ENCODE measurements at places on chromosomes 2 and 18.

DNA sequence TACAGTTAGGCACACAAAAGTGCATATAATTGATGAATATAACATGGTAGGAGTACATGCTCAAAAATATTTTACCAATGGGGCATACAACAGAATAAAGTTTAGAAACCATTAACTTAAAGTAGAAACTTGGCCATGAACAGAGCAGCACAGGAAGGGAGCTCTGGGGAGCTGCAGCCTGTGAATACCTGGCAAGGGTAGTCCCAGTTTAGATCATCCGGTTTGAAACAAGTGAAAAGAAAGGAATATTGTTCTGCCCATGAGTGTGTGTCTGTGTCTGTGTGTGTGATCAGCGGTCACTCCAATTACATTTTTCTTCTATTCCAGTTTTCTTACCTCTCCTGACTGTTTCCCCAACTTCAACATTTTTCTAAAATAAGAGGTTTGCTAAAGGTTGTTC, 233.0 kb downstream of the ALK start:
- DNase-seq: no peak

DNA sequence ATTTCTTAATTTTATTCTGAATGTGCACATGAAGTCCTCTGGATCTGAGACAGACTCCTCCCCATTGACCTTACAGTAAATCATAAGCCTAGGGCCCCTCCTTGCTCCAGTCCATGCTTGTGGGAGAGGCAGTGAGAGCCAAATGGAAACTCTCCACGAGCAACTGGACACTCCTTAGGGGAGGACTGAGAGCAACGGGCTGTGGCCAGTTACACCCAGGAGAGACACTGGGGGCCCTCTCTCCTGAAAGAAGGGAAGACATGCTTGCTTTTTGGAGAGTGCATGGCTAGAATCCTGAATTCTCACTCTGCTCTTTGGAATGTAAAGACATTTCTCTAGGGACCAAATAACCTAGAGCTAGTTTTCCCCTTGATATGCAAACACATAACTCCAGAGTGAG, 49.0 kb upstream of the BIN1 start:
- no peak for DNase-seq

DNA sequence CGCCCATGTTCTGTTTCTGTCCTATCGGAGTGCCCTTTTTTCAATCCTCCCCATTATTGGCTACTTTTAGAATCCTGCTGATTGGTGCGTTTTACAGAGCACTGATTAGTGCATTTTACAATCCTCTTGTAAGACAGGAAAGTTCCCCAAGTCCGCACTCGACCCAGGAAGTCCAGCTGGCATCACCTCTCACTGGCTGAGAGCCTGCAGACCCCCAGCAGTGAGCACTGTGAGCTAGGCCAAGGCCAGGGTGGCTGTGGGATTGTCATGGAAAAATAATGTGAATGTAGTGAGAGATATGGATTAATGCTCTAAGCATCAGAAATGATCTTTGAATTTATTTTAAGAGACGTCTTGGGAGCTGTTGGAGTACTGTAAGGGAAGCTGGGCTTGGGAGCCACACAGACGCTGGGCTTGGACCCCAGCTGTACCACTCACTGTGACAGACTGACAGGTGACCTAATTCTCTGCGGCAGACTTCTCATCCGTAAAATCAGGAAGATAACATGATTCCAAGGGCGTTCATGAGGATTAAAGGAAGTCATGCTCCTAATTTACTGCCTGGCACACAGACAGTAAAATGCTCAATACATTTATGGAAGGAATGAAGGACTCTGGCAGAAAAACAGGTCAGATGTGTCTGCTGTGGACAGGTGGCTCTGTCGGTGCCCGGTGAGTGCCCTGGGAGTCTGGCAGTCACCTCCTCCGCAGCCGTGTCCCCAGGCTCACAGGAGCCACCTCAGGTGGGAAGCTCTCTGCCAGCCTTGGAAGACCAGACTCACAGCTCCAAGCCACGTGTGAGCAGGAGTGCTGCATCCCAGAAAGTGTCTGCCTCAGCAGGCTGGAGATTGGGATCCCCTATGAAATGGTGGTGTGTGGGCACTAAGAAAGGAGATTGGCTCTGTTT, 105.5 kb downstream of the FAM168B start:
- no peak for DNase-seq

DNA sequence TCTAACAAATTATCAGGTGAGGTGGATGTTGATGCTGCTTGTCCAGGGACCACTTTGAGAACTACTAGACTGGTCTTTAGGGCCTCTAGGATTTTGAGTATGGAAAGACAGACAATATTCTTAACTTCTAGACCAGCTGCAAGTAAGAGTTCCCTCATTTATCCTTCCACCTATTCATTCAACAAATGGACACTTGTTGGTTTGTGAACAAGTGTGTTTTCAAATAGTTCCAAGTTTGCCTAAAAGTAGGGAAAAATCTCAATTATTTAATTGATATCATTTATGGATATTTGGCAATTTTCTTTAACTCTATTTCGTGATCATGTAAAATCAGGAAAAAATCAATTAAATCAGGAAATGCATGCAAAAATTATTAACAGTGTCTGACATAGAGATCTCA, 245.4 kb downstream of the NCKAP5 start:
- DNase-seq: no peak

GRCh38 chr2:205494537-205495235, 187.6 kb upstream of the NRP2 start:
- no peak for DNase-seq

DNA sequence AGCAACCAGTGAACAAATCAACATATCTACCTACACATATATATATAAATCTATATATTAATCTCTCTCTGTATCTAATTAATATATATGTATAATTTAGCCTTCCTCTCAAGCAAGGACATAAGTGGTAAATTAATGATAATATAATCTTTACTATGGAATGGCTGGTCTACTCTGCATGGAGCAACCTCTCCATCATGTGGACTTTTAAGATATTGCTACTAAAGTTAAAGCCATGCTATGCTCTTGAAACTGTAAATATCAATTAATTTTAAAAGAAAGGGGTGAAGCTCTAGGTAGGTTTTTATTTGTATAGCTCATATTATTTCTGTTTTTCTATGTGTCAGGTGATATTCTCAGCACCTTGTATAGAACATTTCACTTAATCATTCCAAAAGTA, 147.0 kb downstream of the PPP1R1C start:
- DNase-seq: no peak

DNA sequence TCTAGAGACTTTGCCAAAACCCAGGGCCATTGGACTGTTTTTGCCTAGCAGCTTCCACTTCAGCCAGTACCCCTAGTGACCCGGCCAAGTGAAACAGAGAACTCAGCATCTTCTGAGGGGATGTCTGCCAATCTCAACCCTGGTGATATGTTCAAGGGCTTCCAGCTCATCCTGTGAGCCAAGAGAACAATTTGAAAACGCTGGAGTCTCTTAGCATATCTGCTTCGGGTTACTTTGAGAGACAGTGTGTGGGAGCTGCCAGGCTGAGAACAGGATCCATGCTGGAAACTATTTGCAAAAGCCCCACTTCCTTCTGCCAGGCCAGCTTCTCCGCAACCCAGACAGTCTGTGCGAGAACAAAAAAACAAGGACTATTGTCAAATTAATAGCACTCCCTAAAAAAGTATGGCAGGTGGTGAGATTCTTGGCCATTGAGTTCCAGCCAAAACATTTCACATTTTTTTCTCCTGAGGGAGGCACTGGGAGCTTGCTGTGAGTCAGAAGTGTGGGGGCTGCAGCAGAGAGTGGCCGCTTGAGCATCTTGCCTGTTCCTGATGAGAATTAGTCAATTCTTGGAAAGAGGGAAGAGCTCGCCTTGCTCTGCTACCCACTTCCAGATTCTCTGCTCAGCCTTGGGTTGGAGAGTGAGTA, 395.6 kb upstream of the TRIB2 start:
- DNase-seq: no peak
